ENCODE measurements at places on chromosomes 13 and 19.

DNA sequence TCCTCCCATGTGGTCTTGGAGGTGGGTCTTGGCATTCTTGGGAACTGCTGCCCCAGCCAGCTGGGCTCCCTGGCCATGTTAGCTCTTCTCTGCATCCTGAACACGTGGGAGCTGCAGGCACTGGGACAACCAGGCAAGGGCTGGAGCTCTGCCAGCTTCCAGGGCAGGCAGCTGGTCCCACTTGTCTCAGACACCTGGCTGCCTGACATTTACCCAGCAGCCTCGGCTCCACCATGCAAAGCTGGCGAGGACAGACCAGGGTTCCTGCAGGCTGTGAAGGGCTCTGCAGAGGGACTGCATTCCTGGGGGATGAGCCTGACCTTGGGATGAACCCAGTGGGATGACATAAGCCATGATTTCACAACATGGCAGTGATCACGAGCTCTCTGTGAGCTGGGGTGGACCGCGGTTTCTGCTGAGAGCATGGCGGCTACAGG, 99.0 kb upstream of the TSHZ3 start:
- no peak for DNase-seq

DNA sequence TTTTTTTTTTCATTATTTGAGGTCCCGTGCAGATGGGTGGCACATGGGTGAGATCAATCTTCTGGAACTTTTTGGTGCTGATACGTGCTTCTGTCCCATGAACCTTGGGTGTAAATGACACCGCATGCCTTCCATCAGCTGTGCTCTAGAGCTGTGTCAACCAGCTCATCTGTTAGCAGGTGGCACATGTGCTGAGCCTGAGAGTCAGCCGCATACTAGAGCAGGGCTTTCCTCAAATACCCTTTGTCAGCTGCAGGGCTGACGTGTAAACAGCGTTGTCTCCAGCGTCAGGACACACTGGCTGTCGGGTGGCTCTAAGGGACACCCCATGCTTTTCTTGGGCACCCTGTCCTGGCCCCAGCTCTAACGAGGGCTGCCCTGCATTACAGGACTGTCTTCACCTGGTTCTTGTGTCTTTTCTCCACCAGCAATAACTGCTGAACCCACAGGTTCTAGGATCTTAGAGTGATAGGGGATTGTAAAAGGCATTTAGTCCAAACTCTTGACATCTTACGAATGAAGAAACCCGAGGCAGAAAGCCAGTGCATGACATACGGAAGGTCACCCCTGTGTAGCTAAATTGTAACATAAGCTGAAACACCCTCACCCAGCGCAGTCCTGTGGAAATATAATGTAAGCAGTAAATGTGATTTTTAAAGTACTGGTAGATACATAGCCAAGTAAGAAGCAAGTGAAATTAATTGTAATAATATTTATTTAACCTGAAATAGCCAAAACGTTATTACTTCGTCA, 119.5 kb downstream of the LRCH1 start:
- DNase-seq = no peak

GRCh38 chr19:57410877-57411671, at the start of gene ZNF17:
TSS of gene ZNF17 (plus strand) at chr19:57411161. CDS start at chr19:57413616, 2,455 bp downstream.
- DNase-seq = peak; percentile 95

GRCh38 chr19:5083547-5083965, 114.6 kb downstream of the KDM4B start:
- no peak for DNase-seq

GRCh38 chr19:6540918-6541689, 10.3 kb downstream of the TNFSF9 start:
- no peak for DNase-seq

DNA sequence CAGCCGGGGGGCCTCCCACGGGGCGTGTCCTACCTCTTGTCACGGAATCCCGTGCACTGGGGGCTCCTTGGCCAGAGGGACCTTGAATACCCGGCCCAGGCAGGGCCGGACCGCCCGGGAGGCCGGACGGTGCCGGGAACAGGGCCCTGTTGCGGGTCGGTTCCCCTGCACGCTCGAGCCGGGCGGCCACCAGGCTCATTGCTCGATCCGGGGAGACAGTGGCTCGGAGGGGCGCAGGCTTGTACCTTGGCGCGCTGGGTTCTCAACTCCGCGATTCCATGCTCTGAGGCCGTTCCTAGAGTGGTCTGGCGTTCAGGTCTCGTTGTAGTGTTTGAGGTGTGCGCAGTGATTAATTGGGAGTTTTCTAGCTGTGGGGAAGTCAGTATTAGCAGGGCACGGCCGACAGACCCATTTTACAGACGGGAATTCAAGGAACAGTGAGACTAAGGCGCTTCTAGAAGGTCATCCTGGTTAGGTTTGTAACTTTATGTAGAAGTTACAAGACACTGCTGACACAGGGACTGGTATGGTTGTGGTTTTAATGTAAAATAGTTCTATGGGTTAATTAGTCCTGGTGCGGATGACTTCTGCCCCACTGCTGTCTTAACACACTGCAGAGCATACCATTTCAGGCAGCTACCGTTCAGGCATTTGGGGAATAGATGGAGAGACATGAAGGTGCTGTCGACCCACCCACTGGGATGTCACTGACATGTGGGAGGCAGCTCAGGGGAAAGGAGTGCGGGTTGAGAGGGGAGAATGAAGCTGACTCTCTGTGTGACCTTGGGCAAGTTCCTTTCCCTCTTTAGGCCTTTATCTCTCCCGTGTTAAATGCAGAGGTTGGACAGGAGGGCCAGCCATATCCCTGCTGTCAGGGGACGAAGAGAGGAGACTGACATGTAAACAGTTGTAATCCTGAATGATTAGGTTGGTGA, 592 bp downstream of the CLPTM1 start:
- no peak for DNase-seq
